ENCODE measurements at places on chromosomes 12 and 14.

- no peak for DNase-seq
Measured at GRCh38 chr12:1531654-1532374, 62.6 kb downstream of the FBXL14 start.

- DNase-seq: peak; percentile 82
Measured at GRCh38 chr14:96176811-96177211, 27.8 kb upstream of the BDKRB2 start.

GRCh38 chr14:100312877-100313400 lies 6.7 kb upstream of the SLC25A29 start:
- no peak for DNase-seq

GRCh38 chr12:51171884-51172514 lies 936 bp downstream of the TFCP2 start:
- DNase-seq: no peak

DNA sequence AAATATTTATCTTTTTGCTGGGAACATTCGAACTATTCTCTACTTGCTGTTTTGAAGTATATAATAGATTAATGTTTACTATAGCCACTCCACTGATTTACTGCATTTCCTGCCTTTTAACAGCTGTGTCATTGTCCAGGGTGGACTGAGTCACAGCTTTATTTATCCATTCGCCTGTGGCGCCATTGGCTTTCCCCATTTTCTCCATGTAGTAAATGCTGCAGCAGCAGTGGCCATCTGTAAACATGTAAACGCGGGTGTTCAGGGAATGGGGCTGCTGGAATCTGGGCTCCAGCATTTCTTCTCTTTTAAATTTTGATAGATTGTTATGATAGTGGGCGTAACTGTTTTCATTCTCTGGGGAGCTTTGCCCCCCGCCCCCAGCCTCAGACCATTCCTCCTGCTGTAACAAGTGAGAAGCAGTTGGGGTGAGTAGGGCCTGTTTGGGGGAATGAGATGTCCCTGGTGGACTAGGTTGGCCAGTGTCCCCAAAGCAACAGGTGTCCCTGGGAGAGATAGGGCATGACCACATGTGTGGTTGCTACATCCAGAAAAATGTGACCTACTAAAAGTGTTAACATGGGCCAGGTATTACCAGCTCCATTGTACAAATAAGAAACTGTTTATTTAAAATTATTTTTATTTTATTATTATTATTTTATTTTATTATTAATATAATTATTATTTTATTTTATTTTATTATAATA lies 32.9 kb downstream of the RIN3 start:
- no peak for DNase-seq
